Endothelial cell of umbilical vein (primary cell): ENCODE measurements at places on chromosomes 11 and 22.
A peak's percentile ranks its signal among the peaks of the same experiment; 100 is the strongest.

GRCh38 chr11:100674212-100674611, 12.9 kb upstream of the ARHGAP42 start:
- DNase-seq: no peak

GRCh38 chr22:49100773-49101172, 726.9 kb downstream of the BRD1 start:
- DNase-seq: no peak

DNA sequence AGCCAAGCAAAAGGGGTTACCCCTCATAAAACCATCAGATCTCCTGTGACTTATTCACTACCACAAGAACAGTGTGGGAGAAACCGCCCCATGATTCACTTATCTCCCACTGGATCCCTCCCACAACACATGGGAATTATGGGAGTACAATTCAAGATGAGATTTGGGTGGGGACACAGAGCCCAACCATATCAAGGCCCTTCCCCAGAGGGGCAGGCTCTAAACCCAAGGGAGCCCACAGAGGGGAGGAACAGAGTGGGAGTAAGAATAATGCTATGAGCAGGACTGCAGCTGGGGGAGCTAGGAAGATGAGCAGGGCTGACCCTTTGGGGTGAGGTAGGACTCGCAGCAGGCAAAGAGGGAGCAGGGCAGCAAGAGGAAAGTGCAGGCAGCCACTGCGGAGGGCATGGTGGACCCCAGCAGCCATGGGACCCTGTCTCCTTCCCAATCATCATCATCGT, 59.3 kb downstream of the CD82 start:
- DNase-seq: no peak

- DNase-seq: no peak
Observed at GRCh38 chr22:32329202-32329645, 28.4 kb upstream of the RFPL3 start.

DNA sequence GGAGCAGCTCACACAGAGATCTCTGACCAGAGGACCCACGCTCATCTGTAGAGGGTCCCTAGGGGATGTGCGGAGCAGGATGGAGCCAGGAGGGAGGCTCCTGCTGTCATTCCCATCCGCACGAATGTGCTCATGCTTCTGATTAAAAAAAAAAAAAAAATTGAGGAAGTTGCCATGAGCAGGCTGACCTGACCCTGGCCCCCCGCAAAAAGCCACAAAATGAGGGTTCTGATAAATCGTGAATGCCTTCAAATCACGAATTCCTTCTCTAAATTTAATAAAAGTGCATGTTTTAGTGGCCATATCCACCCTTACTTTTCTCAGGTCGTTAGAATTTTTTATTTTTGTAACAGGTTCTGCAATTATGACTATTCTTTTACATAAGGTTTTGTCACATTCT, 378.2 kb downstream of the OPCML start:
- no peak for DNase-seq

- no peak for DNase-seq
Observed at GRCh38 chr22:29690476-29690875, 29.3 kb upstream of the CABP7 start.

GRCh38 chr11:78689585-78690153, 115.0 kb upstream of the NARS2 start:
- no peak for DNase-seq

- no peak for DNase-seq
Observed at GRCh38 chr11:133388975-133389568, 143.2 kb downstream of the OPCML start.

GRCh38 chr22:19811211-19811621, 43.5 kb downstream of the GNB1L start:
- DNase-seq: no peak

DNA sequence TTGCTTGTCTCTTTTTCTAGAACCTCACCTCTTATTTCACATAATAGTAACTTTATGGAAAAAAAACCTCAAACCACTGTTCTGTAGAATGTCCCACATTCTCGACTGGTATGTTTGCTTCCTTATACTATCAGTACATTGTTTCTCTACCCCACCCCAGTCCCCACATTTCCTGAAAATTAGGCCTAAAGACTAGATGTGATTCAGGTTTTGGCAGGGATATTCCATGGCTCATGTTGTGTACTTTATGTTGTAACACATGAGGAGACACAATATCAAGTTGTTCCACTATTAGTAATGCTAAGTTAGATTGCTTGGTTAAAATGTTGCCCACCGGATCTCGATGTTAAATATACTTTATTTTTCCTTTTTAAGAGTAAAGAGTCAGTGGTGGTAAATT, 34.7 kb downstream of the DDIAS start:
- DNase-seq: peak; percentile 79

DNA sequence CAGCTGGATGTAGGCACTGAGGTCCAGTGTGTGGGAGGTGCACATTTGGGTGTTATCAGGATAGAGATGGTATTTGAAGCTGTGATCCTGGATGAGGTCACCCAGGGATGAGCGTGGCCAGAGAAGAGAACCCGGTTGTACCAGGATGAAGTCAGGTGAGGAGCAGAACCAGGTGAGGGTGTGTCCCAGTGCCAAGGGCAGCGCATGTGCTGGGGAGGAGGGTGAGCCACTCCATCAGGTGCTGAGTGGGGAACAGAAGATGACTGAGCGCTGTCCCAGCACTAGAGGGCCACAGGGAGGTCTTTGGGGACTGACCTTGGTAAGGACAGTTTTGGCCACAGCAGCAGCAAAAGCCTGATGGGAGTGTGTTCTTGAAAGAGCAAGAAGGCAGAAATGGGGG, 2.7 kb downstream of the ARL2 start:
- DNase-seq: no peak
